Activated CD8-positive, alpha-beta memory T cell treated with anti-CD3 and anti-CD28 coated beads, Interleukin-2, amount 50 U/mL, for 48 hours (primary cell): ENCODE measurements at places on chromosomes 1 and 21.

DNA sequence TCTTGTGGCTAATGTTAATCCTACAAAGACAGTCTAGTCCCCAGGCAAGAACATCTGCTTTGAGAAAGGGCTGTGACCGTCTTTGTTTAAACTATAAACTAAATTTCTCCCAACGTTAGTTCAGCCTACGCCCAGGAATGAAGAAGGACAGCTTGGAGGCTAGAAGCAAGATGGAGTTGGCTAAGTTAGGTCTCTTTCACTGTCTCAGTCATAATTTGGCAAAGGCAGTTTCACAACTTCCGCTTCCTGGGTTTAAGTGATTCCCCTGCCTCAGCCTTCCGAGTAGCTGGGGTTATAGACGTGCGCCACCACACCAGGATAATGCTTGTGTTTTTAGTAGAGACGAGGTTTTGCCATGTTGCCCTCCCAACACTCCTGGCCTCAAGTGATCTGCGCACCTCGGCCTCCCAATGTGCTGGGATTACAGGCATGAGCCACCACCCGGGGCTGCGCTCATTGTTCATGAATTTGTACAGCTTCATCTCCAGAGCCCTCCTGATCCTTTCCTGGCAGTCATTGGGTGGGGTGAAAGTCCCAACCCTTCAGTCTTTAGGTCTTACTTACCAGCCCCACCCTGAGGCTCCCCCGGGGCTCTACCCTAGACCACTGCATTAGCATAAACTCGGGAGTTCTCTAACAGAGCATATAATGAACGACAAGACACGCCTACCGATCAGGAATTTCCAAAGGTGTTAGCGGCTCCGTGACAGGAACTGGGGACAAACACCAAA is 4.9 kb upstream of the MASP2 start:
- no peak for DNase-seq

DNA sequence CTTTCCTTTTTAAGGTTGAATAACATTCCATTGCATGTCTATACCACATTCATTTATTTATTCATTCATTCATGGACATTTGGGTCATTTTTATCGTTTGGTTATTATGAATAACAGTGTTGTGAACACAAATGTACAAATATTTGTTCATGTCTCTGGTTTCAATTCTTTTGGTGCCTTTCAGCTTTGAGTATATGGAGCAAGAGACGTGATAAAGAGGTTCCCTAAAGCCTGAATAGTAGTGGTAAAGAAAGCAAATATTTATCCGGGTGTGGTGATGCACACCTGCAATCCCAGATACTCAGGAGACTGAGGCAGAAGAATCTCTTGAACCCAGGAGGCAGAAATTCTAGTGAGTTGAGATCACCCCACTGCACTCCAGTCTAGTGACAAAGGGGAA is 5.3 kb upstream of the RLF start:
- no peak for DNase-seq

GRCh38 chr1:188499690-188500089 is 1670.9 kb downstream of the PLA2G4A start:
- no peak for DNase-seq

- peak; percentile 58 for DNase-seq
Observed at GRCh38 chr1:167483790-167484189, 34.5 kb downstream of the CD247 start.

DNA sequence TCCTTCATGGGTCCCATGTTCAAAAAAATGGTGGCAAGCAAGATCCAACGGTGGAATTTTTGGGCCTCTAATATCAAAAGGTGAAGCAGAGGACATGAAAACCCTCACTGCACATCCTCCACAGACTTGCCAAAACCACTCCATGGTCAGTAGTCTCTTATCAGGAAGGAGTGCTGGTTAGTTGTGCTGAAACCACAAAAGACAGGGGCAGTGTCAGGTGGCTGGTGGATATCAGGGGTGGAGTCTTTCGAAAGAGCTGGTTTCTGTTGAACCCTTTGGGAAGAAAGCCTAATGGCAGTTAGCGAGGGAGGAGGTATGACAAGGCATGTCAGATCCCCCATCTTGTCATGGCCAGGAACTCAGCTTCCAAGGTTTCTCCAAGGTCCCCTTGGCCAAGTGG is 395.9 kb upstream of the CAMK1G start:
- no peak for DNase-seq

DNA sequence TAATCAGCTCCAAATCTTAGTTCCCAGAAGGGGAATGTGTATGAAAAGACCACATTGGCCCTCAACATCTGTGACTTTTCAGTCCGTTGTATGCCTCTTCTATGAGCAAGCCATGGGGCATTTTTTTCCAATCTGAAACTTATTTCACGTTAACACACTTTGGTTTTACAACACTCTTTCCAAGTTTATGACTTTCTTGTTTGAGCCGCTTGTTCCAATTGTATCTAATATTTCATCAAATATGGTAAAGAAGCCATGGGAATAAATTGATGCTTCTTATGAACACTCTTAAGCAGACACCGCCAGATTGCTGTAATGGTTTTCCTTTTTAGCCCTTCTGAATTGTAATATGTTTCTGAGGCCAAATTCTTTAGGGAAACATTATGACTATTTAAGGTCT is 359.9 kb downstream of the HLX start:
- DNase-seq, result no peak

- DNase-seq, result no peak
Observed at GRCh38 chr1:155529109-155529508, 33.5 kb downstream of the ASH1L start.

- DNase-seq, result peak; percentile 59
Observed at GRCh38 chr1:99004254-99004860, 304 bp downstream of the PLPPR5 start.

- peak; percentile 68 for DNase-seq
Observed at GRCh38 chr1:157105988-157106812, 6.6 kb upstream of the ETV3L start.
